H1 (cell line): ENCODE measurements at places on chromosomes 4 and X. TPM values are rescaled to one million over a fixed set of nuclear protein-coding genes. Genes with fewer than 3 reads are reported as not detected.
A peak's percentile ranks its signal among the peaks of the same experiment; 100 is the strongest.

Gene HMX1
- total RNA-seq = 0.26 and 0.34 TPM in 2 replicates

Gene GUCY1A1
- total RNA-seq = not detected in 2 replicates

Gene ZNF674
- 6.1 and 7.4 TPM in 2 replicates for total RNA-seq

Gene MAGEE2
- total RNA-seq = not detected in 2 replicates

DNA sequence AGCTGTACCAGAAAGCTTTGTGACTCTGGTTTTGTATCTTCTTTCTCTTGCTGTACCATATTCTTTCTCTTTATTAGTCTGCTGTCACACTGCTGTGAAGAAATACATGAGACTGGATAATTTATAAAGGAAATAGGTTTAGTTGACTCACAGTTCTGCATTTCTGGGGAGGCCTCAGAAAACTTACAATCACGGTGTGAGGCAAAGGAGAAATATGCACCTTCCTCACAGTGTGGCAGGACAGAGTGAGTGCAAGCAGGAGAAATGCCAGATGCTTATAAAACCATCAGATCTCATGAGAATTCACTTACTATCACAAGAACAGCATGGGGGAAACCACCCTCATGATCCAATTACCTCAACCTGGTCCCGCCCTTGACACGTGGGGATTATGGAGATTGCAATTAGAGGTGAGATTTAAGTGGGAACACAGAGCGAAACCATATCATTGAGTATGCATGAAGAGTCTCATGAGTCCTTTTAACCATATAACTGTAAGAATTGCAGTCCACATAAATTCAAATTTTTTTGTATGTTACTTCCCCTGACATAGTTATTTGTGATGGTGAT is 67.4 kb upstream of the INPP4B start:
- DNase-seq = no peak
- no peaks in the 10 kb centered on the region for H3K4me1 ChIP-seq
- no peak overlapping the region for H3K4me3 ChIP-seq
- H3K36me3 ChIP-seq = no peaks in the 10 kb centered on the region
- H3K27ac ChIP-seq = no peak overlapping the region

DNA sequence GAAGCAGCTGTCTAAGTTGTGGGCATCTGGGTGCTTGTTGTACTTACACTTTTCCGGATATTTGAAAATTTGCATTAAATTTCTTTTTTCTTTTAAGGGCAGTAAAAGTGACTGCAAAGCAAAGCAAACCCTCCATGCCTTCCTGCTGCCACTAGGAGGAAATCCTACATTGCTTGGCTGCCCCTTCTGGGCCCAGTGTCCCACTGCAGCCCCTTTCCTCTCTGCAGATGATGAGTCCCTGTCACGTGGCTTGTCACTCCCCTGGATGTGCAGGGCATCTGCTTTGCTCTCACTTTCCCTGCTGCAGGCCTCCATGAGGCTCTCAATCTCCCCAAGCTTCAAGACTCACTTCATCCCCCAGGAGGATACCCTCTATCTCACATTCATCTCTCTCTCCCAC is 12.7 kb downstream of the TSR2 start:
- no peak for DNase-seq
- no peak overlapping the region for H3K27ac ChIP-seq
- H3K36me3 ChIP-seq = peaks cover 20% of the 10 kb centered on the region
- H3K4me3 ChIP-seq = no peak overlapping the region
- H3K4me1 ChIP-seq = no peaks in the 10 kb centered on the region
- H3K27me3 ChIP-seq = no peaks in the 10 kb centered on the region

DNA sequence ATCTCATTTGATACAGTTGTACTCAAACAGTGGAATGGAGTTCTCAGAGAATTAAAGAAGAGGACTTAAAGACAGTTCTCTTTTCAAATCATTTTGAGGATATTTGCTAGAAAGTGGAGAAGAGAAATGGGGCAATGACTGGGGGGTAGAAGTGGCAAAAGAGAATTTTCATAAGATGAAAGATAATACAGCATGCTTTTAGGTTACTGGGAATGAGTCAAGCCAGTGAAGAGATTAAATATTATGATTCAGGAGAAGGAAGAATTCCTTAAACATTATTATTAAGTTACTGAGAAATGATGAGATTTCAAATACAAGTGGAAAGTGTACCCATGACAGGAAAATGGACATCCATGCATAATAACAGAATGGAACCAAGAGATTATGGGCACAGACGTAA is 219.0 kb upstream of the DKK2 start:
- DNase-seq = no peak
- no peaks in the 10 kb centered on the region for H3K27me3 ChIP-seq
- no peaks in the 10 kb centered on the region for H3K4me1 ChIP-seq
- H3K27ac ChIP-seq = no peak overlapping the region
- no peak overlapping the region for H3K4me3 ChIP-seq
- H3K36me3 ChIP-seq = no peaks in the 10 kb centered on the region

DNA sequence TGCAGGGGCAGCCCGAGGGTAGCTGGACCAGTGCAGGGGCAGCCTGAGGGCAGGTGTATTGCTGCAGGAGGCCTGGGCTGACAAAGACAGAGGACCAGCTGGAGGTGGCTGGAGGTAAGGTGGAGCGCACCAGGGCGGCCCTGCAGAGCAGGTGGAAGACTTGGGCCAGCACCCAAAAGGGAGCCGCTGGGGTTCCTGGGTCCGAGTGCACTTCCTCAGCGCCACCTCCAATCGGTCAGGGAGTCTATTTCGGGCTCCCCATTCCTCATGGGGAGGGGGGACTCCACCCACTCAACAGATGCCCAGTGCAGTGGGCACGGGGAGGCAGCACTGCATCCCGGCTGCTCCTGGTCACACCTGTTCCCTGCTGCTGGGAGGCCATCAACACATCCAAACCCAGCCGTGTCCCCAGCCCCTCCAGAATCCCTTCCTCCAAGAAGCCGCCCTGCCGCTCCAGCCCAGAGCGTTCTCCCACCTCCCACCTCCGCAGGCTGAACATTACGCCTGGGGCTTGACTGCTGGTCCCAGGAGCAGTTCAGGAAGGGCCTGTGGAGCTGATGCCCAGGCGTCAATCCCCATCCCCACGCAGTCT is 1.5 kb downstream of the LRPAP1 start:
- H3K27ac ChIP-seq = no peak overlapping the region
- DNase-seq = no peak
- H3K4me3 ChIP-seq = peak overlapping the region; percentile 81; the same call in 1 of the 2 replicates
- no peaks in the 10 kb centered on the region for H3K36me3 ChIP-seq
- H3K27me3 ChIP-seq = peaks cover 18% of the 10 kb centered on the region; the same call in 1 of the 2 replicates
- peaks cover 17% of the 10 kb centered on the region for H3K4me1 ChIP-seq

DNA sequence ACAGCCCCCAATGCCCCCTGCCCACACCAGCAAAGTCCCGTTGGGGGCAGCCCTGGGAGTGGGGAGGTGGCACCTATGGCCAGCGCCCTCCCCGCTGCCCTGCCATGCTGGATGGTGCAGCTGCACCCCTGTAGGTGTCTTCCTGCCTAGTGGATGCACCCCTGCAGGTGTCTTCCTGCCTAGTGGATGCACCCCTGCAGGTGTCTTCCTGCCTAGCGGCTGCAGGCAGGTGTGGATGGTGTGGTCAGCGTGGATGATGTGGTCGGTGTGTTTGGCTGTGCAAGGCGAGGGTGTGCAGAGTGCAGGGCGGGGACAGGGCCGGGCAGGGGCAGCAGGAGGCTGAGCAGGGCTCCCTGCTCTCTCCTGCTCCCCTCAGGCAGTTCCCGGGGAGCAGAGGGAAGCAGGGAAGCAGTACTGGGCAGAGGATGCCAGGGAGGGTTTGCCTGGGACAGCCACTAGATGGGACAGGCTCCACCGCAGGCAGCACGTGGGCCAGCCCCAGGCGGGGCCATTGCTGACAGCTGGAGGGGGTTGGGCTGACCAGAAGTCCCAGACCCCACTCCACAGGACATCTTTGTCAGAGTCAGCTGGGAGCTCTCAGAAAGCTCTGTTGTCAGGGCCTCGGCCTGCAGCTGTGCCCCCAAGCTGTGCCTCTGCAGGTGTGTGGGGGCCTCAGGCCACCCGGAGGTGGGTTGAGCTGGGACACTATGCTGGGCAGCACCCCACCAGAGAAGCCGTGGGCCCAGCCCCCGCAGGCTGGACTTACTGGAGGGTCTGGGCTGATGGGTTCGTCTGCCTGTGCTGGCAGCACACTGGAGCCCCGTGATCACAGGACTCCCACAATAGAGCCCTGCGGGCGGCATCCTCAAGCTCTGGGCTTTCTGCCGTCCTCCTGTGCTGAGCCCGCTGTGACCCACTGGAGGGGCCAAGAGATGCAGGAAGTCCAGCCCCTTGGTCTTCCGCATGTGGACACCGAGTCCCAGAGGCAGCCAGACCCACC is 23.7 kb downstream of the DOK7 start:
- H3K4me1 ChIP-seq = no peaks in the 10 kb centered on the region
- peaks cover 91% of the 10 kb centered on the region for H3K27me3 ChIP-seq
- H3K36me3 ChIP-seq = no peaks in the 10 kb centered on the region
- no peak overlapping the region for H3K4me3 ChIP-seq
- no peak overlapping the region for H3K27ac ChIP-seq
- DNase-seq = no peak

GRCh38 chr4:7472442-7473013 is 37.8 kb upstream of the PSAPL1 start:
- H3K4me3 ChIP-seq = no peak overlapping the region
- H3K27ac ChIP-seq = no peak overlapping the region
- H3K27me3 ChIP-seq = no peaks in the 10 kb centered on the region

DNA sequence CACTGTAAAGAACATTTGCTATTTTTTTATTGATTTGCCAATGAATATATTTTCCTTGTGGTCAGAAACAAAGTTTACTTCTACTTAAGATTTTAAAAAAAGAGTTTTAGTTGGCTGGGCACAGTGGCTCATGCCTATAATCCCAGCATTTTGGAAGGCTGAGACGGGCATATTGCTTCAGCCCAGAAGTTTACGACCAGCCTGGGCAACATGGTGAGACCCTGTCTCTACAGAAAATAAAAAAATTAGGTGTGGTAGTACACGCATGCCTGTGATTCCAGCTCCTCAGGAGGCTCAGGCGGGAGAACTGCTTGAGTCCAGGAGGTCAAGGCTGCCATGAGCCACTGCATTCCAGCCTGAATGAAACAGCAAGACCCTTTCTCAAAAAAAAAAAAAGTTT is 36.8 kb downstream of the LRP2BP start:
- H3K36me3 ChIP-seq = peaks cover 3% of the 10 kb centered on the region
- DNase-seq = no peak
- no peaks in the 10 kb centered on the region for H3K27me3 ChIP-seq
- no peak overlapping the region for H3K4me3 ChIP-seq
- H3K4me1 ChIP-seq = no peaks in the 10 kb centered on the region

DNA sequence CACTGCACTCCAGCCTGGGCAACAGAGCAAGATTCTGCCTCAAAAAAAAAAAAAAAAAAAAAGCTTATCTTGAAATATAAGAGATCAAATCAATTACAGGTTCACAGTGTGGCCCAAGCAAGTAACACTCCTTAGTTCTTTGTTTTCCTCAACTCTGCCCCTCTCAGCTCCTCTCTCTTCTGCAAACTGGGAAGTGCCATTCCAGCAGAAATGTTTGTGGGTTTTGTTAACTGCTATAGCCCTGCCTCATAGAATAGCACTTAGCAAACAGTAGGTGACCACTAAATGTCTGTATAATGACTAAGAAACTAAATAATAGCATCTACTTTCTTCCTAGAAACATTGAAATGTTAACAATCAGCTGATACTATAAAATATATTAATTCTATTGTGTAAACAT is 160.0 kb upstream of the NAP1L5 start:
- no peaks in the 10 kb centered on the region for H3K27me3 ChIP-seq
- no peaks in the 10 kb centered on the region for H3K36me3 ChIP-seq
- H3K27ac ChIP-seq = no peak overlapping the region
- no peak overlapping the region for H3K4me3 ChIP-seq
- H3K4me1 ChIP-seq = no peaks in the 10 kb centered on the region
- DNase-seq = no peak

DNA sequence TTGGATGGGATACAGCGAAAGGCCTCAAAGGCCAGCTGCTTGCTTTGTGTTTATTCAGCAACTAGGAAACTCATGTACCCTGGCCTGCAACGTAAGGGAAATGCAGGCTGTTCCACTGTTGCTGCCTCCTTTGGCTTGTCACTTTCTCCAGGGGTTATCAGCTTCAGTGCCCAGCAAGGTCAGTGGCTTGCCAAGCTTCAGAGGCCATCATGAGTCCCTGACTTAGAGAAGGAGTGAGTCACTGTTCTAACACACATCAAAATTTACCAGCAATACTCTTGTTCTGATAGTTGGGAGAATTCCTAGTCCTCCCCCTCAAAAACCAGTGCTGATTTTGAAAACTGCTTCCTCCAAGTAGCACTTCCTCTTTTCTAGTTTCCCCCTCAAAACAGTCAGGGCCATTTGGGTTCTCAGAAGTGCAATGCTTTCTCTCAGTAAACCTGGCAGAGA is 250.8 kb downstream of the ARHGAP24 start:
- DNase-seq = no peak
- H3K27ac ChIP-seq = no peak overlapping the region
- H3K36me3 ChIP-seq = no peaks in the 10 kb centered on the region
- no peaks in the 10 kb centered on the region for H3K4me1 ChIP-seq
- no peak overlapping the region for H3K4me3 ChIP-seq

DNA sequence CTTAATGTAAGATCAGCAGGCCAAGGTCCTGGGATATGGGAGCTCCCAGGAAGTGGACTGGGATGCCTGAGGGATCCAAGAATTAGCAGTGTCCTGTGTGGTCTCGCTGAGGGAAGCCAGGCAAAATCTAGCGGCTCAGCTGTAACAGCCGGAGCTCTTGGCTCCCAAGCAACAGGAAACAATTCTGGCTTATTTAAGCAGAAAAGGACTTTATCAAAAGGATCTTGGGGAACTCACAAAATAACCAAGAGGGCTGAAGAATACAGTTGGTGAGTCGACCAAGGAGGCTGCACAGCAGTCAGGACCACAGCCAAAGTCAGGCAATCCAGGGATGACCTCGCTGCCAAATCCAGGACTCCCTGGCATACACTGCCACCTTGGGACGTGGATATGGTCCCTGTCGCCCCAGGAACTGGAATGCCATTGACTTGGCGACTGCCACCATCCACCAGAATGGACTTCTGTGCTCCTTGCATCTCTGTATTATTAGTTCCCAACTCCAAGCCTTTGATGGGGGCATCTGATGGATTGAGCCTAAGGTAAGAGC is 165.3 kb upstream of the BCOR start:
- H3K27me3 ChIP-seq = no peaks in the 10 kb centered on the region; the same call in 1 of the 2 replicates
- peaks cover 12% of the 10 kb centered on the region for H3K4me1 ChIP-seq
- no peak for DNase-seq
- no peak overlapping the region for H3K4me3 ChIP-seq
- no peak overlapping the region for H3K27ac ChIP-seq

- H3K4me1 ChIP-seq = no peaks in the 10 kb centered on the region
- no peak overlapping the region for H3K4me3 ChIP-seq
- H3K36me3 ChIP-seq = no peaks in the 10 kb centered on the region
- H3K27me3 ChIP-seq = no peaks in the 10 kb centered on the region
- no peak for DNase-seq
- H3K27ac ChIP-seq = no peak overlapping the region
Observed at GRCh38 chr4:166972071-166972470, 262.2 kb downstream of the SPOCK3 start.
